Placental pericyte (primary cell): ENCODE measurements at places on chromosomes 12 and 14. TPM values are rescaled to one million over a fixed set of nuclear protein-coding genes. Genes with fewer than 3 reads are reported as not detected.

TMEM63C gene
- total RNA-seq = under 0.01 TPM in 1 of 2 replicates, not detected in the other

TSPAN19 gene
- total RNA-seq = not detected in 2 replicates

LMO3 gene
- total RNA-seq = not detected in 2 replicates

NYNRIN gene
- total RNA-seq = 1.6 and 4.2 TPM in 2 replicates

PTPRO gene
- 0.72 TPM in 1 of 2 replicates, not detected in the other for total RNA-seq

NRXN3 gene
- total RNA-seq = 0.22 and 0.72 TPM in 2 replicates

TMEM19 gene
- 8.3 and 38.9 TPM in 2 replicates for total RNA-seq

DIO2 gene
- 0.22 and 29.6 TPM in 2 replicates for total RNA-seq

HOXC10 gene
- 3.1 and 5.2 TPM in 2 replicates for total RNA-seq

AMHR2 gene
- total RNA-seq = 0.44 TPM in 1 of 2 replicates, not detected in the other

TAS2R43 gene
- 6.3 TPM in 1 of 2 replicates, not detected in the other for total RNA-seq

RAB15 gene
- total RNA-seq = 1.3 and 2.9 TPM in 2 replicates

BHLHE41 gene
- total RNA-seq = 0.66 and 1.6 TPM in 2 replicates
